GM04504 (cell line): ENCODE measurements at places on chromosomes 2 and 18.

DNA sequence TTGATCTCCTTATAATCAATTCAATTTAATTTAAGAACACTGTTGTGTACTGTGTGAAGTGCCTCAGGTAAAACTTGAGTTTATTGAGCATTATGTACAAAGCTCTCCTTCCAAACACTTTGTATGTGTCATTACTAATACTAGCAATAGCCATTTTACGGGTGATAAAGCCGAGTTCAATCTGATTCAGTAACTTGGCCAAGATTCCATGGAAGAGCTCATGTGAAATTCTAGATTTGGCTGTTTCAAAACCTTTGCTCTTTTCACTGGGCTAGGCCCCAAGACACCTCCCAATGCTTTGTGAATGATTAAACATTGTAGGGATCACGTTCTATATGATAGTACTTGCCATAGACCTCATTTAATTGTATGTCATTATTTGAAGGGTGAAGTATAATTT is 8.9 kb upstream of the NFE2L2 start:
- DNase-seq = no peak

- DNase-seq = no peak
These were observed 381.8 kb downstream of the MTX2 start for GRCh38 chr2:176650838-176651555.

DNA sequence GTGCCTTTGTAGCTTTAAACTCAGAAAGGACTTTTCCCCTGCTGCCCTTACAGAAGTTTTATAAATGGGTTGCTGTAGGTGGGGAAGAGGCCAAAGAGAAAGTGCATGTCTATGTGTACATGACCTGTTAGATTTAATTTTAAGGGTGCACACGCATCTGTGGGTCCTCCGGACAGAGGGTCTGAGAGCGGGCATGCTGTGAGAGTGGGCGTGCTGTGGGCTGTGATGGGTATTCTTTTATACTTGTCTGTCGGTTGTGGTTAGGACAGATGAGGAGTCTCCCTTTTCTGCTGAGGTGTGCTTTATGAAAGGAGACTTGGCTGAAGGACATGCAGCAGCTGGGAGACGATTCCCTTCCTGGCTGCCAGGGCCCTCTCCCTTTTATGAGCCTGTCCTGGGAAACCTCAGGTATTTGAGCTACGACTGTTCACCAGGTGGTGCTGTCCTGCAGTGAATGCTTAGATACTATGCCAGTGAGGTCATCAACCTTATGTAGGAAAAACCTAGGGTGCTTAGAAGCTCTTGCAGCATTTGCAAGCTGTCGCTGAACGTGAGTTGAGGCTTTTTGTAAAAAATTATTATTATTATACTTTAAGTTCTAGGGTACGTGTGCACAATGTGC is 67.5 kb downstream of the TANC1 start:
- DNase-seq = no peak

DNA sequence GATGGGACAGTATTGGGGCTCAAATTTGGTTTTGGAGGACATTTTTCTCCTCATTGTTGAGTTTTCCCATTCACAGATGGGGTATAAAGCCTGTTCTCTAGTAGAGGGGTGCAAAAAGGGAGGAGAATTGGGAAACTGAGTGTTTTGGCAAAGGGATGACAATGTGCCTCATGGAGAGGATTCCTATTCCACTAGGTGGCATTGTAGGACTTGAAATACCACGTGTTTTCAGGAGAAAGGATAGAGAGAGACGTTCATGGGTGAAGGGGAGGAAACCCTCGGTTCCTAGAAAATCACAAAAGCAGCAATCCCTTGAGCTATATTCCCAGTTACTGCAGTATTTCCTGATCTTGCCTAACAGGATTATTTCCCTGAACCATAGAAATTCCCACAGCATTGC is 113.7 kb upstream of the SRD5A2 start:
- DNase-seq = no peak

DNA sequence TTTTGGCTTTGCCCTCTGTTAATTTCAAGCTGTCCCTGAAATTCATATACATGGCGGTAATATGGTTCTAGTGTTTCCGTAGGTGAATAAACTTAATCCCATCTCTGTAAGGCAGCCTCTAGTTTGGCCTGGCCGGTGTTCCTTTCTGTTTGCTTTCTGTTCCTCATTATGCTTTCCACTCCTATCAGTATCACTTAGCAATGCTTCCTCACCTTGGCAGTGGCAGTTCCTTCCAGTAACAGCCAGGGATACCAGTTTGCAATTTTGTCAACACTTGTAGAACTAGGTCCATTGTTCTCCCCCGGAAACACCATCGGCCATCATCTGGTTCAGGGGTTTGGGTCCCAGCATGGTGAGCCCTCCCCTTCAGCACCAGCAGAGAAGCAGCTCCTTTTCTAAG is 18.2 kb upstream of the TNP1 start:
- no peak for DNase-seq

DNA sequence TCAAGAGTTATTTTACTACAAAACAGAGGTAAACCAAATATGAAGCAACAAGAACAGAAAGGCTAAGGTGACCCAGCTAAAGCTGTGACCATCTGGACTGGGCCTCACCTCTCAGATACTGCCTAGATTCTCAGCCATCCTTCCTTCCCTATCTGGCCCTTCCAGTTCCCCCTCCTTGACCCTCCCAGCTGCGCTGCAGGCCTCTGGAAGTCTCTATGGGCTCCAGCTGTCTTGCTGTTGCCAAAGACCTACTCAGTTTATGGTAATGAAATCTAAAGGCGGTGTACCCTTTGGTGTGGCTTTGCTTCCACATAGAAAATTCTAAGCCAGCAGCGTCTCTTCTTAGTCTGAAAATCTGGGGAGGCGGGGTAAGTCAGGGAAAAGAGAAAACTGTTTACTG is 55.7 kb downstream of the ARHGEF33 start:
- DNase-seq = no peak
